Activated T-cell treated with anti-CD3 and anti-CD28 coated beads, Interleukin-2, amount 50 U/mL, for 72 hours (primary cell): ENCODE measurements at places on chromosomes 7 and 10.

- DNase-seq = no peak
These were observed 30.5 kb upstream of the SLC18A3 start for GRCh38 chr10:49579621-49580020.

DNA sequence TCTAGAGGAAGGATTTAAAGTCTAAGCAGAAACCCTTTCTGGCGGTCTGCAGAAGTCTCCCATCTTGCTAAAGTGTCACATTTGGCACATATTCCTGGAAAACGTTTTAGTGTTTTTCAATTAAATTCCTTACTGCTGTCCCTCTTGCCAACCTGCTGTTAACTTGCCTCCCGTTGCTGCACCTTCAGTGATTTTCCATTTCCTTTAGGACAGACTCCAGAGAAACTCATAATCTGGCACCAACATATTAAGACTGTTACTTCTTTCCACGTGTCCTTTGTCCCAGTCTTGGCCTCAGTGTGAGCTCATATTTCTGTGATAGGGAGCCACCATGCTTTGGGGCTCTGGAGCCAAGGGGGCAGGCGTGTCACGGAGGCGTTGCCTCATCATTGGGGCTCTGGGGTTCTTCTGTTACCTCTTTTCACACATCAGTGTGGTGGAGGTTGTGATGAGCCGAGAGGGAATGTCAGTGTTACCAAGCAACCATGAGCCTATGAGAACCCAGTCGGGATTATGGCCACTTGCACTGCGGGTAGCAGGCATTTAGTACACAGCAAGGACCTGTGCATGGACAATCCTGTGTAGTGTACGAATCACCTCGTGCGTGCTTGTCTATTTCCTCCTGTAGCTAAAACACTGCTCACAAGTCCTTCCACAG lies 26.0 kb upstream of the ZNF32 start:
- DNase-seq = no peak

DNA sequence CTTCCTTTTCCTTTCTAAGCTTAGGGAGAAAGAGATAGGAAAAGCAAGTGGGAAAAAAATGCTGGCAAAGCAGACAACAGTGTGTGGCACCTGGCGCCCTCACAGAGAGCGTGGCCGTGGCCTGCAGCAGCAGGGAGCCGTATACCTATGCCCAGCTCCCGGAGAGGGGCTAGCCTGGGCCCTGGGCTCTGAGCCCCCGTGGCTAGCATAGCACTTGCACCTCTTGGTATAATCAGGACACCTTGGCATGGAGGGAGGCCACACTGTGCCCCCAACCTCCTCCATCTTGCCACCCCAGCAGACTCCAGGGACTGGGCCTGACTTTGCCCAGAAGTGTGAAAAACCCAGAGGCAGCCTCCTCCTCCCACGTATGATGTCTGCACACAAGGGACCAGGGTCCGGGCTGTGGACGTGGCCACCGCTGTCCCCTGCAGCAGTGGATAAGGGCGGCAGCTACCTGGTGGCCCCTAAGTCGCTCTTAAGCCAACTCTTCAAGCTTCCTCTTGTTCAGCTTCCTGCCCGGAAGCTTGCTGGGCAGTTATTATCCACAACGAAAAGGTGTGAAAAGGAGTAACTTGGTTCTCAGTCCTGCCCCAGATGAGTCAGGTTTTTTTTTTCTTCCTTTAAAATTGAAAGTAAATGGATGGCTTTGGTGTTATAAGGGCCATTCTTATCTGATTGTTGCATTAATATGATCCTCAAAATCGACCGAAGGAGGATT lies 249.1 kb upstream of the PITRM1 start:
- DNase-seq = no peak

DNA sequence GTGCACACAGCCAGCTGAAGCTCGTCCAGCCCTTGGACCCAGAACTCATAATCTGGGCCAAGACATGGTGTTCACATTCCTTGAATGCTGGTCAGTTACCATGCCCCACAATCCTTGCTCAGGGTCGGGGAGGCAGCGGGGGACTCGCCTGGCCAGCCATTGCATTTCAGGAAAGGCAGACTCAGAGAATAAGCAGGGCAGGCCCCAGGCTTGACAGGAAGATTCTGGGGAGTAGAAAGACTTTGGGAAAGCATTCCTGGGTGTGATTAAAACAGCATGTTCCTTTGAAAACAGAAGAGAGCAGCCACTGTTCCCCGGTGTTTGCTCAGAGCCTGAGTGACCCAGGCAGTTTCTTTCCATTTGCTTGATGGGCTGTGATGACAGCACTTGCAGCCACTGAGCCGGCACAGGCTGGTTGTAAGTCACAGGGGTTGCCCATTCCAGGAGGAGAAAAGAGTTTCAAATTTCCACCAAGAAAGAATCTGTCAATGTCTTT lies 473.7 kb downstream of the TYW1 start:
- DNase-seq = no peak
